ENCODE measurements at places on chromosomes 5 and 9.

DNA sequence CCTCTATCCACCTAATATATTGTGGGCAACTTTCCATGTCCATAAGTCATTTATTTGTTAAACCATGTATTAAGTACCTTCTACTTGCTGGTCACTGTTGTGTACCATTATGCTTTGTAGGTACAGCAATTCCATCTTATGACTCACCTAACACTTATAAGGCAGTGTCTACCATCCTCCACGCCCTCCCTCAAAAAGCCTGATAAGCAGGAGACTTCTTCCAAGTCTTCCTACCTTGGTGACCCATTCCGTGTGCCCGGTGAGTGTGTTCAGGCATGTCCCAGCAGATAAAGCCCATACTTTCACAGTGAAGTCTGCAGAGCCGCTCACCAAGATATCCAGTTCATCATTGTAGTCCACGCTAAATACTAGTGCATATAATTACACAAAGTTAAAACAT, 17.4 kb downstream of the FBXW2 start:
- DNase-seq = no peak

DNA sequence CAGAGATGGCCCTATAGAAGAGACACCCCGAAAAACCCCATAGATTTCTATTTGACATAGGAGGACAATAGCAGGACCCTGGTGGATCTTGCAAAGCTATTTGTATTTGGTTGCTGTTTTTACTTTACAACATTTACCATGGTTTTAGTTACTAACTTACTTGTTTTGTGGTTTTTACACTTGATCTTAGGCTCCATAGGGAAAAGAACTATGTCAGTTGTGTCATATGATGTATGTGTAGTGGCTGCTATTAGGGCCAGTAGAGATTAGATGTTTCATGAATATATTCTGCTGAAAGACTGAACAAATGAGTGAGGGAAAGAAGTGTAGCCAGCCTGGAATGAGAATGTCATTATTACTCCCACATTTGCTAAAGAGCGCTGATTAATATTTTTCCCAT, 388.1 kb downstream of the SEMA5A start:
- DNase-seq = no peak

- DNase-seq = no peak
These were observed at the start of gene PCDHA7 for GRCh38 chr5:140833993-140834392. Gene PCDHA7 (plus strand): TSS chr5:140834269. CDS start chr5:140834384, 115 bp downstream.

- DNase-seq = no peak
These were observed 289.7 kb downstream of the FBXL7 start for GRCh38 chr5:15789642-15790041.

GRCh38 chr5:79236362-79236969, 535 bp downstream of the JMY start:
- DNase-seq = peak; percentile 52

DNA sequence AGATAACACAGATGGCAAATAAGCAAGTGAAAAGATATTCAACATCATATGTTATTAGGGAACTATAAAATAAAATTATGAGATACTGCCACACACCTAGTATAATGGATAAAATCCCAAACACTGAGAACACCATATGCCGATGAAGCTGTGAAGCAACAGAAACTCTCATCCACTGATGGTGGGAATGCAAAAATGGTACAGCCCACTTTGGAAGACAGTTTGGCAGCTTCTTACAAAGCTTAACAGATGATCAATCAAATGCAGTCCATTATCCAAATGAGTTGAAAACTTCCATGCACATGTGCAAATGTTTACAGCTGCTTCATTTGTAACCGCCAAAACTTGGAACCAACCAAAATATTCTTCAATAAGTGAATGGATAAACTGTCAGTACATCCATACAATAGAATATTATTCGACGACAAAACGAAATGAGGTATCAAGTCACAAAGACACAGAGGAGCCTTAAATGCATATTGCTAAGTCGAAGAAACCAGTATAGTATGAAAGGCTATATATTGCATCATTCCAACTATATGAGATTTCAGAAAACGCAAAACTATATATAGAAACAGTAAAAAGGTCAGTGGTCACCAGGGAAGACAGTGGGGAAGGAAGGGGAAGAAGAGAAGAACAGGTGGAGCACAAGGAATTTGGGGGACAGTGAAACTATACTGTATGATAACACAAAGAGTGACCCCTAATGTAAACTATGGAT, 14.9 kb downstream of the PFDN1 start:
- no peak for DNase-seq

DNA sequence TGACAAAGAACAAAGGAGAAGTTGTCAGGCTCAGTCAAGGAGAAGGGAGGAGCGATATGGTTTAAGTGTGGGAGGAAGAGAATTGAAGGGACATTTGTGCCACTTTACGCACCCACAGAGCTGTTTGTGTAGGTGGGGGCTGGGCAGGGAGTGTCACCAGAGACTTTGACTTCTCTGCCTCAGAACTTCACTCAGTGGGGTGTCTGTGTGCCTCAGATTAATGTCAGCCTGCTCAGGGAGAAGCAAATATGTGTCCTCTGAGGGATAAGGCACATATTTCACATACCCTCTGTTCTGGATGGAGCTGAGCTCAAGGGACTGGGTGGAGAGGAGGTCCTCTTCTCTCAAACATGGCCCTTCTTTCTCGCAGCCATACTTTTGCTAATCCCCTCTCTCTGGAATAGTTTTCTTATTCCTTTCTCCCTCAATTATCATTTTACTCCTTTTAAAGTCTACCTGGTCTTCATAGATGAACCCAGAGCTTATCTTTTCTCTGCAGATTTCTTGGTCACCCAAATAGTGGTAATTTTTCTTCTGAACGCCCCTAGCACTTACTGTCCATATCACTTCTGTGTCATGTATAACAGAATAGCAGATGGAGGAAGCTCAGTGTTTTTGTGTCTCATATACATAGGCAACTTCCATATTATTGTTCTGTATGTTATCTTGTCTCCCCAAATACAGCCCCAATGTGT, 77.0 kb downstream of the IQGAP2 start:
- DNase-seq = no peak

- no peak for DNase-seq
These were observed 19.0 kb upstream of the GPX3 start for GRCh38 chr5:151001436-151001835.

GRCh38 chr9:136925414-136926153, 19.0 kb downstream of the FBXW5 start:
- DNase-seq = no peak

GRCh38 chr9:20472342-20473045, 149.8 kb downstream of the MLLT3 start:
- DNase-seq = no peak

GRCh38 chr5:54360925-54361662, 50.7 kb upstream of the ARL15 start:
- DNase-seq = no peak

DNA sequence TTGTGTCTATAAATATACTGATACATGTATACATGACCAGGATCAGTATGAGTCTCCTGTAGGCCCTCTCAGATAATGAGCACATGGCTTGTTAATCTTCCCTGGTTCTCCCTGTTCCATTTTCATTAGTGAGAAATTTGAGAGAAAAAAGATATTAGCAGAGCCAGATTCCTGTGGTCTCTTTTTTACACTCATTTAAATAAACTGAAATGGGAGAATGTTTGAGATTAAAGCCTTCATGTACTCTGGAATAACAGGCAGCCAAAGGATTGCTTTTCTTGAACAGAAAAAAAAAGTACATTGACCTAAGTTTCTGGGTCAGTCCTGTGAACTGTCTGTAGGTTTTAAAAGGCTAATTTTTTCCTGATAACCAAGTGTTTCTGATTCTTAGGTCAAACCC, 44.2 kb downstream of the PWWP2A start:
- DNase-seq = no peak

GRCh38 chr5:180334751-180335613, 18.2 kb downstream of the GFPT2 start:
- DNase-seq = no peak

DNA sequence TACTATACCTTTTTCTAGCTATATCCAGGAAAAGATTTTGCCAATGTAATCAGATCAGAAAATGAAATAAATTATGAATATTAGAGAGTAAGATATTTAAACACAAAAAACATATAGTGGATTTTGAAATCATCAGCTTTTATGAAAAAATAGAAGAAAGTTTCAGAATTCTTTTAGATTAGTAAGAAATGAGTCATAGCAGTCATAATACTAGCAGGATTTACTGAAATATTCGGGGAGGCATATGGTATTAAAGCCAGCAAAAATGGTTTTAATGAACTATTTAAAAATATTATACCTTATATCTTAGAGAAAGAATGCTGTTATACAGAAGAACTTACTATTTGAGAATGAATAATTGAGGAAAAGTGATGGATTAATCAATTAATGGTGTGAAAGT, 303.6 kb upstream of the NUDT12 start:
- no peak for DNase-seq

DNA sequence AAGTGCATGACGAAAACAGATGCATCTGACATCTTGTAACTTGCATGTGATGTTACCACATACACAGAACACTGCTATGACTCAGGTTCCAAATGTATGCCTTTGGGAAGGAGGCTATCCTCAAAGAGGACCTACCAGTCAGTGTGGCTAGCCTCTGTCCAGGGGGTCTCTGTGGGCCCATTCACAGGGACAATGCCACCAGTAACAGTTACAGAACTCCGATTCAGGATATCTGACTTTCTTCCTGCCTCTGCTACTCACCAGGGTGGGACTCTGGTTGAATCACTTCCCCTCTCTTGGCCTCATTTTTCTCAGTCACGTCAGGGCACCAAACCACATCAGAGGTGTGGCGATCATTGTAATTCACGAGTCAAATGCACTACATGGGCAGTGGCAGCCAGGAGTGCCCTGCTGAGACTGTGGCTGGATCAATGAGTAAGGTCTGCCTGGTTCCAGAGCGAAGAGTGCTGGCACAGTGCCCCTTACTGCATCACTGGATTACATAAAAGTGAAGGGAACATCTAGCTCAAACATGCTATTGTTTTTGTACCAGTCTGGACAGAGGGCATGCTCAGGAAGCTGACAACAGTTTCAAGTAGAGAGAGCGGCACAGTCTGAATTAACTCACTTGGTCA, 13.2 kb downstream of the ATOX1 start:
- no peak for DNase-seq

DNA sequence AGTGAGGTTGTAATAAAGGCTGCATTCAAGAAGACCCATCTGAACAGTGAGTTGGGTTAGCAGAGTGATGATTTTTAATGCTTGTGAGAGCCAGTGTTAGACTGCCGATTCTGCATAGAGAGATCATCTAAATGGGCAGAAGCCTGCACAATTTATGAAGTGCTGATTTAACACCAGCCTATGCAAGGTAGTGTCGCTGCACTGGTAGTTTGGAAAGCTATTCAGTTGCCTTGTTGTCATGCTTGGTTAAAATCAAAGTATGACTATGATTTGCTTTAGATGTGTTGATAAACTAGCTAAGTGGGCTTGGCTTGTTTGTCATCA, 379 bp upstream of the LRRTM2 start:
- no peak for DNase-seq

DNA sequence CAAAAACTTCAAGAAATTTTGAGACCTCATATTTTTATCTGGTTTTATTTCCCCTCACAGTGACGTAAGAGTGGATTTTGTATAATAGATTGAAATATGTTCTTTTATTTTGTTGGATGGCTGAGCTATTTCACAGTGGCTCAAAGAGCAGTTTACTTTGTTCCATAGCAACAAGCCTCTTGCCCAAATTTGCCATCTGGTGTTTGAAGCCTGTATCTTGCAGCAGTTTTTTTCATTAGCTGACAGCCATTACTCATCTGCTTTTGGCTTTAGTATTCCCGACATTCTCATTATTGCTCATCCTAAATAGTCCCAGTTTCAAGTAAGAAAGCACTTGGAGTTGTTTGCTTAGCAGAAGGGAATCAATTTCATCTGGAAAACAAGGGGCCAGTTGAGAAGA, 36.3 kb downstream of the GDA start:
- no peak for DNase-seq

- no peak for DNase-seq
These were observed 95.1 kb downstream of the ARL15 start for GRCh38 chr5:54215233-54215736.

GRCh38 chr9:138047469-138048040, 170.0 kb downstream of the CACNA1B start:
- DNase-seq = no peak

DNA sequence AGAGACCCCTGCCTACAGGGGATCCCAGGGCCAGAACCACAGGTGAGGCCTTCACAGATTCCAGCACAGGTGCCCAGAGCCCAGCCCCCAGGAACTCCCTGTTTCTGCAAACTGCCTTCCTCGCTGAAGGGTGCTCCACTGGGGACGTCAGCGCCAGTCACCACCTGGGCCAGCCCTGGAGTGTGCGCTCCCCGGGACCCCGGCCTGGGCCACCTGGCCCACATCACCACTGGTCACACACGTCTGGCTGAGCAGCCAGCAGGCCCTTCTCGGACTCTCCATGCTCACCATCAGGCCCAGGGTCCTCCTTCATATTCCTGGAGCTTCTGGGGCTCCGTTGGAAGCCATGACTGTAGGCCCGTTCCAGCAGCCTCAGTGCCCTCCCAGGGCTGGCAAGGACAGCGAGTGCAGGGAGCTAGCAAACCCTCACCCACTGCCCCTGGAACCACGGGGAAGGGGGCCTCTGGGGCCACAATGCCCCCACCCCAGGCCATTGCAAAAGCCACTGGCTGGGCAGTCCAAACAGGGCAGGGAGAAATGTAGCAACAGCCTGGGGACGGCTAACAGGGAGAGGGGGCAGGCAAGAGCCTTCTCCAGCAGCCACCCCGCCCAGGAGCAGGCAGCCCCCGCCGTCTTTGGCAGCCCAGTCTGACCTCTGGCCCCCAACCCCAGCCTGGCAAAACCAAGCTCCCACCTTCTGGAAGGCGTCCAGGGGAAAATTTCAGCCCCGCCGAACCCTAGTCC, 1.3 kb downstream of the AGPAT2 start:
- DNase-seq = peak; percentile 39

DNA sequence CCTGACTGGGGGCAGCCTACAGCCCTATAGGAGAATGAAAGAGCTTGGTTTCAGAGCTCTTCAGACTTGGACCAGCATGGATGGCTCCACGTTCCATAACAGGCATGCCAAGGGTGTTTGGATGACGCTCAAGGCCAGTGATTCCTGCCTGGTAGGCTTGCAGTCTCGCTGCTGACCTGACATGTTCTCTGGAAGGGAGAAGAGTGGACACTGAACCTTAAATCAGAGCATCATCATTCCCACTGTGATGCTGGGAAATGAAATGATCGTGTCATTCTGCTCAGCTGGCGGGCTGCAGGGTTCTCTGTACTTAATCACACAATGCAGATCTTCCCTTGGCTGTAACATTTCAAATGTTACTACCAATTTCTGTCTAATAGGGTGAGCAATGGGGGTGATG, 57.0 kb downstream of the CFAP90 start:
- DNase-seq = no peak

All from endothelial cell (in vitro differentiated cells).